LHCN-M2 (cell line): ENCODE measurements at places on chromosomes 5 and 9. TPM values are rescaled to one million over a fixed set of nuclear protein-coding genes. Genes with fewer than 3 reads are reported as not detected.

DNA sequence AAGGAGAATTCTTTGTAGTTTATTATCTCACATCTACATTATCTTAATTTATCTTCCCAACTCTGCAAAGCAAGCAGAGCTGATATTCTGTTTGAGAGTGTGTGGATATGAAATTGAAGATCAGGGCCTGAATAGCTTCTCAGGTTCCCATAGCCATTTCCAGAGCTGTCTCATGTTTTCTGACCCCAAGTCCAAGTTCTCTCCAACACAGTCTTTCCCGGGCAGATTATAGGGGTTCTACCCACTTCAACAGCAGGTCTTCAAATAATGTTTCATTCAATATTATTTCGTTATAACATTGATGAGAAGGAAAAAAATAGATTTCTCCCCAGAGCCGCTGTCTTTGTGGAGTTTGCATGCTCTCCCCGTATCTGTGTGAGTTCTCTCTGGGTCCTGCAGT is 234.9 kb downstream of the ENC1 start:
- DNase-seq: no peak

GRCh38 chr9:129894120-129894823 is 59.0 kb downstream of the USP20 start:
- DNase-seq: no peak

IFNA13 gene
- total RNA-seq: not detected in 2 replicates

DNA sequence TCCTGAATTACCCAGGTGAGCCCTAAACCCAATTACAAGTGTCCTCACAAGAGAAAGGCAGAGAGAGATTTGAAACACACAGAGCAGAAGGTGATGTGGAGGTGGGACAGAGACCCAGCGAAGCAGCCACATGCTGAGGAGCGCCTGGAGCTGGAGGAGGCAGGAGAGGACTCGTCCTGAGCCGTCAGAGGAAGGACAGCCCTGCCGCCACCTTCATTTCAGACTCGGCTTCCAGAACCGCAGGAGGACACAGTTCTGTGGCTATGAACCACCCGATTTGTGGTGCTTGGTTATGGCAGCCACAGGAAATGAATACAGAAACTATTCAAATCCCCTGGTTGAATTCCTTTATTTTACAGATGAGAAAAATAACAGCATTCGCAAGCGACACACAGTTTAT is 16.4 kb upstream of the FBP1 start:
- DNase-seq: no peak

DNA sequence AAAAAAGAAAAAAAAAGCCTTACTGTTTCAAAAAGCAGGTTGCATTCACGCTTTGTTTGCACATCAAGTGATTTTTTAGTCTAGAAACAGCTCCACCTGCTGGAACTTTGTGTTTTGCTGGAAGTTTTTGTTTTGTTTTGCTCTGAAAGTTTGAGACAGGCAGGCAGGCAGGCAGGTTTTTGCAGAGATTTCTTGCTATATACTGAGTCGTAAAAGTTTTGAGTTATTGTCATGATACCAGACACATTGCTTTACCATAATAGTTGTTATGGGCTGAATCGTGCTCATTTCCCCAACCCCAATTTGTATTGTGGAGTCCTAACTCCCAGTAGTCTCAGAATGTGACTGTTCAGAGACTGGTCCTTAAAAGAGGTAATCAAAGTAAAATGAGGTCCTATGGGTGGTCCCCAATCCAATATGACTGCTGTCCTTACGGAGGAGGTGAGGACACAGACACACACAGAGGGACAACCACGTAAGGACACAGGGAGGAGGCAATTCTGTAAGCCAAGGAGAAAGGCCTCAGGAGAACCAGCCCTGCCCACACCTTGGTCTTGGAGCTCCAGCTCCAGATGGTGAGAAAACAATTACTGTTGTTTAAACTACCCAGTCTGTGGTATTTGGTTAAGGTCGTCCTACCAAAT is 20.9 kb downstream of the OR2Y1 start:
- peak; percentile 44 for DNase-seq

DNA sequence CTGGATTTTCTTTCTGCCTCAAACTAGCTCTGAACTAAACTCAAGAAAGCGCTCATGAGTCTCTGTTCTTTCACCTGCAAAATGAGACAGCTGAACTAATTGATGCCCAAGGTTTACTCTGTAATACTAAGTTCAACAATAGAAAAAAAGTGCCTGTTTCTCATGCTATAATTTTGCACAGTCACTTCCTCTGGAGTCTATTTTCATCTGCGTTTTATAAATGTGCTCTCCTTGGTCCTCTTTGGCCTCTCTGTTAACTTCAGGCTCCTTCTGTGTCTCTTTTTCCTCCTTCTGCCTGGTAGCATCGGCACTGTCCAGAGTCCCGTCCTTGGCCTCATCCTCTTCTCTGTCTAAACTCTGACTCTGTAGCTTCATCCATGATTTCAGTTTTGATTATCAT is 311.9 kb upstream of the TLE4 start:
- DNase-seq: no peak
